T-helper 2 cell (primary cell): ENCODE measurements at places on chromosomes 16 and 17.

GRCh38 chr17:1592751-1593629 lies 30.4 kb upstream of the PITPNA start:
- no peak for DNase-seq

- DNase-seq = no peak
These were observed 115.3 kb upstream of the SOX9 start for GRCh38 chr17:72005332-72006163.

DNA sequence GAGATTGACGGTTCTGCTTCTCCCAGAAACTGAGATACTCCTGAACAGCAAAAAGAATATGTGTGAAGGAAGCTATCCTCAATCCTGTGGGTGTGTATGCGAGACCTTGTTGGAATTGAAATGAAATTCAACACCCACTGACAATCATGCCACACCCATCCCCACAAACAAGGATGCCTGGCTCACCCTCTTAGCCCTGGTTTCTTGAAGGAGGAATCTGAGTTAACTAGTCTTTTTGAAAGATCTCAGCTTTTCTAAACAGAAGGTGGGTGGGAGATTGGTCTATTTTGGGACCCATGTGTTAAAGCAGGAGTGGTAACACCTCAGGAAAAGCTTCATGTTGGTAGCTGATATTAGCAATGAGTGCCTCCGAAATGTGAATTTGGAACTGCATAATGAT lies 1244.5 kb downstream of the CDH11 start:
- DNase-seq = no peak

DNA sequence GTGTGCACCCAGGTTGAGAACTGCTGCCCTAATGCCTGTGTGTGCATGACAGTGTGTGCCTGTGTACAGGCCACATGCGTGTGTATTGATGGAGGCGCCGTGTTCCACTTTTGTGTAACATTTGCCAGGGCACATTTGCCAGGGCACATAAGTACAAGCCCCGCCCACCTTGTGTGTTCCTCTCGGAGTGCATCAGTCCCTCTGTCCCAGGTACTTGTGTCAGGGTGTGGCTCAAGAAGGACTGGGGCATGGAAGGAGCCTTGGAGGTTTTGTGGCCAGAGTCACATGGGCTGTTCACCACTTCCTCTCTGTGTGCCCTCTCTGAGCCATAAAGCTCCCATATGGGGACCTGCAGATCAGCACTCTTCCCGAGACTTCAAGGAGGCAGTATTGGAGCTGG lies 73.9 kb downstream of the MRM1 start:
- DNase-seq = no peak

- DNase-seq = no peak
These were observed 315.1 kb upstream of the MON1B start for GRCh38 chr16:76875898-76876297.
